ENCODE measurements at places on chromosomes 6 and 20.
A peak's percentile ranks its signal among the peaks of the same experiment; 100 is the strongest.

DNA sequence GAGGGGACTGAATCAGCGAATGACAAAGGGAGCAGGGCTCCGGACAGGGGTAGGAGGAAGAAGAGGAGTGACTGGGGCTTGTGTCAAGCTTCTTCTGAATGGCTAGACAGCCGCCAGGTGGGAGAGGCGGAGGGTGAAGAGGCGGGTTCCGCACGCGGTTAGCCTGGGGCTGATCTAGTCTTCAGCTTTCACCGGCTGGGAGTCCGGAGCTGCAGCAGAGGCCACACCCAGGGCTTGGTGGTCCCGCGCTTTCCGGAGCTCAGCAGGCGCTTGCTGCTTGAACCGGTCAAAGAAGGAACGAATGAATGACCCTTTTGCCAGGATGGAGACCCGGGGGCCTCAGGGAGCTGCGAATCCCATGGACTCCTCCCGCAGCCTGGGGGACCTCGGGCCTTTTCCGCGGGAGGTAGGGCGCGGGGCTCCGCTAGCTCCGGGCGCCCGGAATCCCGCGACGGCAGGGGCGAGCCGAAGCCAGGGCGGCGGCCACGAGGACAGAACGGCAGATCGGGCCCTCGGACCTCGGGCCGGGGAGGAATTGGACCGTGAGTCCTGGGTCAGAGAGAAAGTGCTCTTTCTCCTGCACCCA lies at the start of gene C6orf141:
C6orf141 (plus strand) TSS at position 177 of the 586 bp plus-strand sequence; CDS start at position 302, 125 bp downstream.
- DNase-seq: peak; percentile 49

- peak; percentile 34 for DNase-seq
Measured at GRCh38 chr6:84428300-84428907, 201.0 kb upstream of the CEP162 start.

DNA sequence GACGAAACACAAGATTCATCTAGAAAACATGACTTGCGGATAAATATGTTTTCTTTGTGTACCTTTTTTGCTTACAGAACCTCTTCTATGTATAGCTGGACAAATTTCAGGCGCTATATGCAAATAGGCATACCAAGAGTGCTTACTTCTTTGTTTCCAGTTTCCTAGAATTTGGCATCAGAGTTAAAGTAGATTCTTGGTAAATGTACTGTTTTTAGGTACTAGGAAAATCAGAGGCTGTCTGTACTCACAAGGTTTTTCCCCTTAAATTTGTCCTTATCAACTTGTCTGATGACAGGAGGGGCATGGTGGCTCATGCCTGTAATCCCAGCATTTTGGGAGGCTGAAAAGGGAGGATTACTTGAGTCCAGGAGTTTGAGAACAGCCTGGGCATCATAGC lies 124.9 kb upstream of the TMEM170B start:
- DNase-seq: no peak

DNA sequence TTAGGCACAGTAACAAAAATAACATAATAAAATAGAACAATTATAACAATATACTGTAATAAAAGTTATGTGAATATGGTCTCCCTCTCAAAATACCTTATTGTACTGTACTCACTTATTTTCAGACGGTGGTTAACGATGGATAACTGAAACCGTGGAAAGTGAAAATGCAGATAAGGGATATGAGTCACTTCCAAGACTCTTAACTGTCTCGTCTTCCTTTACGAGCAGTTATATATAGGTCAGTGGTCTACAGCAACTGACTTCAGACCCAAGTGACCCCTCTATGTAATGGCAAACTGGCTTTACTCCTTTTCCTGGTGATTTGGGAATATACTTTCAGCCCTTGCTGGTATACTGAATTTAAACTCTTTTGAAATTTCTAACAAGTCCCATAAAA lies 261.4 kb downstream of the SLC35F1 start:
- no peak for DNase-seq

All from activated CD4-positive, alpha-beta memory T cell treated with anti-CD3 and anti-CD28 coated beads for 36 hours (primary cell).